ENCODE measurements at places on chromosomes 5 and 9.

DNA sequence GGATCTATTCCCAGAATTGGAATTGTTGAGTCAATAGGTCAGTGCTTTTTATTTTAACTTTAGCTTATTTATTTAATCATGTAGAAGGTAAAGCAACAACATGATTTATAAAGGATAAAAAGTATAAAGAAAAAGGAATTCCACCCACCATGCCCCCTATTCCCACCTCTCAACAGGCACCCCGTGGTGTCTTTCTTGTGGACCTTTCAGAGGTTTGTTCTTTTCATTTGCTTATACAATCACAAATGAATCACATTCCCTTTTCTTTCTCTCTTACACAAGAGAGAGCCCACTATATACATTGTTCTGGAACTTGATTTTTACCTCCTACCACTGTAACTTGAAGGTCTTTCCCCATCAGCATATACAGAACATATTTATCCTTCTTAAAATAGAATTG lies 37.2 kb upstream of the SMIM32 start:
- DNase-seq, result no peak

DNA sequence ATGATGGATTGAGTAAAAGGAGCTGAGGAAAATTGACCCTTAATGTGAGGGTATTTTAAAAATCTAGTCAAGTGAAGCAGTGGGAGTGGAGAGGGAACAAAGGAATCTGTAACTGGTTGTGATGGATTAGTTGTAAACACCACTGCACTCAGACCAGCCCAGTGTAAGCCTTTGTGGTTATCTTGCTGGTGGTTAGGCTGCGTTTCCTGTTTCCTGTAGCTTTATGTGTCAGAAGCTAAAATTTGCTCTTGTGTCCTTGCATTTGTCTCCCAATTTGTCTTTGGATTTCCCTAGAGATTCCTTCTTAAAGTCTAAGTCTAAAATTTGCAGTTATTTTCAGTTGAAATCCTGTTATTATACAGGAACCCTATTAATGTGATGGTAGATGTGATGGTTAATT lies 6.3 kb downstream of the IFNA21 start:
- DNase-seq, result no peak

GRCh38 chr9:31574006-31574765 lies 810.3 kb upstream of the ACO1 start:
- DNase-seq, result no peak

DNA sequence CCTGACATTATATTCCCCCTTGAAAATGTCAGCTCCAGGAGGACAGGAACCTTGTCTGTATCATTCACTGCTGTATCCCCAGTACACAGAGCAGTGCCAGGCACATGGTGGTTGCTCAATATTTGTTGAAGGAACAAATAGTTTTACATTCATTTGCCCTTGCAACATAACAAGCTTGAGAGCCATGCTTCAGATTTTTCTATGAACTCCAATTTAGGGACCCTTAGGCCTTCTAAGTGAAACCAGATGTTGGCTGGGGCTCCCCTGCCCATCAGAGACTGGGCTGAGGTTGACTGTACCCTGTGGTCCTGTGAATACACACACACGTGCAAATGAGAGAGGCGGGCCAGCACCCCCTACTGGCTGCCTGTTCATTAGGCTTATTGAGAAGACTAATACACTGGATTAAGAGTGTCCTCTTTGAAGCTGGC lies 214.9 kb upstream of the WWC1 start:
- peak; percentile 48 for DNase-seq

GRCh38 chr5:74028976-74029375 lies 403.0 kb downstream of the ARHGEF28 start:
- no peak for DNase-seq

DNA sequence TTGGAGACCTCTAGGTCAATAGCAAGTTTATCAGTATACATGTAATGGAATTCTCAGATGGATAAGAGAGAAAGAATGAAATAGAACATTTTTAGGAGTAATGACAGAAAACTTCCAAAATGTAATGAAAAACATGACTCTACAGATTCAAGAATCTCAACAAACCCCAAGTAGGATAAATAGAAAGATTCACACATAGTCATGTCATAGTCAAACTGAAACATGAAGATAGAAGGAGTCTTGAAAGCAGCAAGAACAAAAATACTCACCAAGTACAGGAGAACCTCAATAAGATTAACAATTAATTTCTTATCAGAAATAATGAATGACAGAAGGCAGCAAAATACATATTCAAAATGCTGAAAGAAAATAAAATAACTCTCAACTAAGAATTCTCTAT lies 164.5 kb downstream of the SPATA31D1 start:
- DNase-seq, result no peak

DNA sequence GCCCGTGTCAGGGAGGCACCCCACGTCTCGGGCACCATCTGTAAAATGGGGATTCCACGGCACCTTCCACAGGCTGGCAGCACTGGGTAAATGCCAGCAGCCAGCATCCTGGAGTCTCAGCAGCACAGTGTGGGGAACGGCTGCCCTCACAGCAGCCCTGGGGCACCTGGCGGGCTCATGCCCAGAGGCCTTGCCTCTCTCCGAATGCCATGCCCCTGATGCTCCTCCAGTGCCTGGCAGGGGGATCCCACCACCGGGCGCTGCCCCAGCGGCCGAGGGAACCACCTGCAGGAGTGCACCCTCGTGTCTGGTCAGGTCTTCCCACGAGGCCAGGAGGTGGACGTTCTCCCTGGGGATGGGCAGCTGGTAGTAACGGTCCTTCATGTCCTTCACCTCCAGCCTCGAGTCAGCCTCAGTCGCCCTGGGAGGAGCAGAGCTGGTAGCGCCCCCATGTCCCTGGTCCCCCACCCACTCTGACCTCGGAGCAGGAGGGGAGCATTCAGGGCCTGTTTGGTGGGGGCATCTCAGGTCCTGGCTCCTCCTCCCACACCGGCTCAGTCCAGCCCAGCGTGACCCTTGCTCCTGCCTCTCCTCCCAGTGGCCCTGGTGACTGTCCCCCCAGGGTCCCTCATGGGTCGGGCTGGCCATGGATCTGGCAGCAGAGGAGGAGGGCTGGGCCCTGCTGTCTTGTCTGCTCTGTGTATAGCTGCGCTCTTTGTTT lies 49.9 kb upstream of the NRARP start:
- DNase-seq, result peak; percentile 35

- DNase-seq, result peak; percentile 40
Measured at GRCh38 chr5:110916381-110917049, 155.0 kb upstream of the TSLP start.

- no peak for DNase-seq
Measured at GRCh38 chr9:33800886-33801285, 5.5 kb downstream of the PRSS3 start.

DNA sequence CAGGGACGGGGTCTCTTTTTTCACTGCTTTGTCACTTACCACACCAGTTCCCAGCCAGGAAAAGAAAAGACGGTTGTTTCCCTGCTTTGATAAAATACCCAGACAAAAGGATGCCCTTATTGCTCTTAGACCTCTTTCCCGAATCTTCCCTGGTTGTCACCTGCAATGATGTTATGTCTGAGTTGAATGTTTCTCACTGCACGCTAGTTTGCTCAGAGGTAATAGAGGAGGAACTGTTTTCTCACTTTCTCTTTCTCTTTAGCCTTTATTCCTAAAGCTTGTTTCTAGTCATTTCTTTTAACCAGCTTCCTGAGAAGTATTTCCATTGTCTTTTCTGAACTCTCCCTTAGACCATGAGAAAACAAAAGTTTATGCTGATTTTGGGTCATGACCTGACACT lies 32.9 kb downstream of the ACER2 start:
- no peak for DNase-seq

DNA sequence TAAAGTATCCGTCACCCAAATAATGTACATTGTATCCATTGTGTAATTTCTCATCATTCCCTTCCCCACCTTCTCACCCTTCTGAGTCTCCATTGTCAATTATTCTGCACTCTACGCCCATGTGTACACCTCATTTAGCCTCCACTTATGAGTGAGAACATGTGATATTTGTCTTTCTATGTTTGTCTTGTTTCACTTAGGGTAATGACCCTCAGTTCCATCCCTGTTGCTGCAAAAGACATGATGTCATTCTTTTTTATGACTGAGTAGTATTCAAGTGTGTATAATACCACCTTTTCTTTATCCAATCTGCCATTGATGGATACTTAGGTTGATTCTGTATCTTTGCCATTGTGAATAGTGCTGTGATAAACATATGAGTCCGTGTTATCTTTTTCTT lies 4.9 kb upstream of the SPATA31C2 start:
- DNase-seq, result no peak

DNA sequence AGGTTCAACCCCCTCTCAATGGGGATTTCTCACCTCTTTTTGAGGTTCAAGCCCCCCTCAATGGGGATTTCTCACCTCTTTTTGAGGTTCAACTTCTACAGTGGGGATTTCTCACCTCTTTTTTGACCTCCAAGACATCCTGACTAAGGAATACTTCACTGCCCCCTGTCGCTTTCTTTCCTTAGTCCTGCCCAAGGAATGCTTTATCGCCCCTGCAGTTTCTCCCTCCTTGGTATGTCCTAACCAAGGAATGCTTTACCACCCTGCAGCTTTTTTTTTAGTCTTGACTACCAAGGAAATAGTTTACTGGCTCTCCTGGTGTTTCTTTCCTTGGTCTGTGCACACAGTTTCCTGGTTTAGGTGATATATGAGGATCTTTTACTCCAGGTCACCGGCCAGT lies 9.6 kb upstream of the IRGM start:
- no peak for DNase-seq

DNA sequence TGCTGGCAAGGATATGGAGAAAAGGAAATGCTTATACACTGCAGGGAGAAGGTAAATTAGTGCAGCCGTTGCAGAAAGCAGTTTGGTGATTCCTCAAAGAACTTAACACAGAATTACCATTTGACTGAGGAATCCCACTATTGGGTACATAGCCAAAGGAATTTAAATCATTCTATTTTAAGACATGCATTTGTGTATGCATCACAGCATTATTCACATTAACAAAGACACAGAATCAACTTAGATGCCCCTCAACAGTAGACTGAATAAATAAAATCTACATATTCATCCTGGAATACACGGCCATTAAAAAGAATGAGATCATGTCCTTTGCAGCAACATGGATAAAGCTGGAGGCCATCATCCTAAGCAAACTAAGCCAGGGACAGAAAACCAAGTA lies 510.1 kb upstream of the CDH9 start:
- DNase-seq, result no peak

GRCh38 chr9:77271023-77271690 lies 93.8 kb downstream of the VPS13A start:
- no peak for DNase-seq

DNA sequence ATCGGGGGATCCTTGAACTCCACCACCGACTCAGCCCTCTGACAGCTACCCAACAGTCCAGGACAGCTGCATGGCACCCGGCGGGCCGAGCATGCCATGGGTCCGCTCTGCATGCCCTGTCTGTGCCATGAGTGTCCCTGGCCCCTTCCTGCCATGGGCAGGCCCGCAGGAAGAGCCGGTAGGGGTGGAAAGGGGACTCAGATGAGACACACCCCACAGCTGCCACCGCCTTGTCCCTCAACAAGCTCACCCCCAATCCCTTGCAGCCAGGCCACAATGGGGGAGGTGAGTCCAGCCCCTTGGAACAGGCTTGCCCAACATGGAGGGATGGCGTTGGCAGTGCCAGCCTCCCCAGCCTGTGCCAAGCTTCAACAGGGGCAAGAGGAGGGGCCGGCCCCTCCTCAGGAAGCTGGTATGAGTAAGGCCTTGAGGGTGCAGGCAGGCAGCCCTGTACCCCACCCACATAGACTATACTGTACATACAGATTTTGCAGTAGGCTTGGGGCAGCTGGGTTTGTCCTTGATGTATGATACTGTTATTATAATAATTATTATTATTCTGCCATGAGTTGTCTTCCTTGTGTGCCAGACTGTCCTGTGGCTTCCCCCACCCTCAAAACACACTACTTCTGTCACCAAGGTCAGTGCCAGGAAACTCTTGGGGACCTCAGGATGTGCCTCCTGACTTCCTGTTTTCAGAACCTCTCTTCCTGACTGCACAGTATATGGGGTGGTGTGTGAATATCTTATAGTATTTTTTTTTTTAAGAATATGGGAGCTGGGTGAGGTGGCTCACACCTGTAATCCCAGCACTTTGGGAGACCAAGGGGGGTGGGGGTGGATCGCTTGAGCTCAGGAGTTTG lies 12.0 kb upstream of the SLC34A1 start:
- DNase-seq, result no peak

GRCh38 chr9:97903177-97903576 lies 19.1 kb downstream of the TRMO start:
- no peak for DNase-seq

DNA sequence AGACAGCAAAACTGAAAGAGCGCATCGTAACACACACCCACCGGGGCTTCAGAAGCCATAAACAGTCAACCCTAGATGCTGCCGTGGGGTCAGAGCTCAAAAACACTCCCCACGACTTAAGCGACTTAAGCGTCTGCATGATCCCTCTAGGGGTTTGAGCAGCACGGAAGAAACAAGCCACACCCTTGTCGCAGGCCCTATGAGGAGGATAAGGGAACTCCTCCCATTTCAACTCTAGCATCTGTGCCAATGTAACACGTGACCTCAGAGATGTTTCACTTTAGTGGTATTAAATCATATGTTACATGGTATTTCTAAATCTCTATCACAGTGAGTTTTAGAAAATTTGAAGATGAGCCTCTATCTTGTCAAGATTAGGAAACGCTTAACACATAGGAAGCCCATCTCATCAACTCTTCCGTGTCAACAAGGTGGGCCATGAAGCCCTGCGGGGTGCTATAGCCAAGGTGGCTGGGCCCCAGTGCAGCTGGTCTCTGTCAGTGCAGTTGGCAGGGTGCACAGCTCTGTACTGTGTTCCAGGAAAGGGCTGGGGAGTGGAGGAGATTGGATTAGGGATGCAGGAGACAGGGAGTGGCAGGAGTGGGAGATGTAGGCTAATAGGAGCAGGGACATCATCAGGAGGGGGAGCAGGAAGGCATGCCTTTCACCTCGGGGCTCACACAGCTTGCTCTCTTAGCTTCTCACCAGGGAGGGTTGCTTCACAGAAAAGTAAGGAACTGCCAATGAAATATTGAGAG lies 33.1 kb downstream of the ZCCHC9 start:
- peak; percentile 78 for DNase-seq

GRCh38 chr5:137856916-137857862 lies 10.5 kb upstream of the MYOT start:
- DNase-seq, result no peak

- DNase-seq, result no peak
Measured at GRCh38 chr5:68332556-68332955, 117.0 kb downstream of the PIK3R1 start.

GRCh38 chr9:84969084-84969483 lies 299.6 kb downstream of the NTRK2 start:
- DNase-seq, result no peak

- DNase-seq, result no peak
Measured at GRCh38 chr9:125674981-125675973, 31.7 kb downstream of the MAPKAP1 start.

- no peak for DNase-seq
Measured at GRCh38 chr9:110765926-110766325, 97.3 kb downstream of the MUSK start.

GRCh38 chr9:121700165-121700831 lies 48.9 kb downstream of the DAB2IP start:
- peak; percentile 78 for DNase-seq

GRCh38 chr9:121651295-121652020 lies at the start of gene DAB2IP:
TSS of gene DAB2IP (plus strand) at chr9:121651634. CDS start at chr9:121651776, 142 bp downstream.
- peak; percentile 91 for DNase-seq
